HS-27A (cell line): ENCODE measurements at places on chromosomes 11 and 22.

- DNase-seq = no peak
Observed at GRCh38 chr11:84990141-84990540, 637.0 kb downstream of the DLG2 start.

DNA sequence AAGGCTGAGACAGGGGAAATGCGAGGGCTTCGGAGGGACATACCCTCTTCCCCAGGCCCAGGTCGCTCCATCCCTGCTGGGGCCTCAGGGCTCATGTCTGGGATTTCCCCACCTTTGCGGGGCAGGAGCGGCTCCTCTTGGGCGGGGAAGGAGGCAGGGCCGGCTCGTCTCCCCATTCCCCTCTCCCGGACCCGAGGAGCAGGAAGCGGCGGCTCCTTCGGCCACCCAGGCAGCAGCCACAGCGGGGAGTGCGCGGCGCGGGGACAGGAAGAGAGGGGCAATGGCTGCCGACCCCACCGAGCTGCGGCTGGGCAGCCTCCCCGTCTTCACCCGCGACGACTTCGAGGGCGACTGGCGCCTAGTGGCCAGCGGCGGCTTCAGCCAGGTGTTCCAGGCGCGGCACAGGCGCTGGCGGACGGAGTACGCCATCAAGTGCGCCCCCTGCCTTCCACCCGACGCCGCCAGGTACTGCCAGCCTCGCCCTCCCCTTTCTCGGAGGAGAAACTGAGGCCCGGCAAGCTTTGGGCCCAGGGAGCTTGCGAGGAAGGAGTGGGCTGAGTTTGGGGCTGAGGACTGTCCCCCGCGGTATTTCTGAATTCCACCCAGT, at the start of gene ANKK1:
Gene ANKK1 (plus strand): TSS at position 175 of the 607 bp plus-strand sequence. CDS start 106 bp downstream, at position 281.
- DNase-seq = no peak

- no peak for DNase-seq
Observed at GRCh38 chr11:123166071-123166559, 28.9 kb downstream of the CLMP start.

DNA sequence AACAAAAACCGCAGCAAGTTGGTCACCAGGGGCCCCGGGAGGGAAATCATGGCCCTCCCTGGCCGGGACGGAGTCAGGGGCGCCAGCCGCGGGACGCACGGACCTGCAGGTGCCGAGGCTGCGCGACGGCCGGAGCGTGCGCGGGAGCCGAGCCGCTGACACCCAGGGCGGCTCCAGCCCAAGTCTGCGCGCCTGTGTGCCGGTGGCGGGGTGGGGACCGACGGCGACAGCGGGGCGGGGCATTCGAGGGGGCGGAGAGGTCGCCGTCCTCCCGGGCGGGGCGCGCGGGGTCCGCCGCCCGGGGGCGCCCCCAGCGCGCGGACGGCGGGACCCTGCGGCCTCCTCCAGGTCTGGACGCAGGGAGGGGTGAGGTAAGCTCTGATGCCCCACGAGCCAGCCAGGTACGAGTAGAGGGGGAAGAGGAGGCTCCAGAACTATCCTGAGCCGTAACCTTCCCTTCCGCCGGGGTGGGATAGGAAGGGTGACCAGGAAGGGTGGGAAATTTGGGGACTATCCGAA, at the start of gene ESAM:
Gene ESAM (minus strand): TSS at position 186 of the 519 bp plus-strand sequence. CDS start 136 bp downstream, at position 50.
- DNase-seq = no peak

GRCh38 chr11:117950301-117950700, 21.1 kb upstream of the TMPRSS13 start:
- DNase-seq = no peak

DNA sequence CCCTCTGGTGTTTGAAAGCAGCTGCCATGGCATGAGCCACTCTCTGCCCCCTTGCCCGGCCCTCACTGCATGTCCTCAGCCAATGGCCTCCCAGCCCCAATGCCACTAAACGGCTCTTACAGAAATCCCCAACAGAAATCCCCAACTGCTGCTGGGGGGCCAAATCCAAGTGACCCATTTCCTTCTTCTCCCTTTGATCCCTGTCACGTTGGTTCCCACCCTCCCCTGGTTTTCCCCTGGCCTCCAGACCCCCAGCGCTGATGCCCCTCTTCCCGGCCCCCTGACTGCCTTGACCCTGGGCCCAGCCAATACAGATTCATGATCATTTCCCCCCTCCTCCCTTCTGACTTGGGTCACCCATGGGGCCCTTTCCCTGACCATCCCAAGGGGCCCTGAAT, 30.9 kb downstream of the IGLL1 start:
- DNase-seq = no peak

GRCh38 chr11:36016263-36016662, 72.4 kb downstream of the LDLRAD3 start:
- DNase-seq = no peak

DNA sequence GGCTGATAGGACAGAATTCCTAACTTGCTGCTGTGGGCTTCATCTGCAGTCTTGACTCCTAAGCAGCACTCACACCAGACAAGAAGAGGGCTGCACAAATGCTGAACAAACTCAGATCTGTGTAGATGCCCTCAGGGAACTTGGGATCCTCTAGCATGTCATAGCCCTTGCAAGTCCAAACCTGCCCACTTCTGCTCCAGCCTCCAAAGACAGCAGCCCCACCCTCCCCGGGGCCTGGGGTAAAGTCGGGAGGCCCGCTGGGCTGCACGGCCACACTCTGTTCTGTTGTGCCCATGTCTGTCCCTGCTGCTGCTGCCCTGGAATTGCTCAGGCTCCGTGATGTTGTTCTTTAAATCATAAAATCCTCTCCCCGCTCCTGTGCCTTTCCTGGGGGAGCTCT, 28.3 kb downstream of the DRD2 start:
- no peak for DNase-seq

DNA sequence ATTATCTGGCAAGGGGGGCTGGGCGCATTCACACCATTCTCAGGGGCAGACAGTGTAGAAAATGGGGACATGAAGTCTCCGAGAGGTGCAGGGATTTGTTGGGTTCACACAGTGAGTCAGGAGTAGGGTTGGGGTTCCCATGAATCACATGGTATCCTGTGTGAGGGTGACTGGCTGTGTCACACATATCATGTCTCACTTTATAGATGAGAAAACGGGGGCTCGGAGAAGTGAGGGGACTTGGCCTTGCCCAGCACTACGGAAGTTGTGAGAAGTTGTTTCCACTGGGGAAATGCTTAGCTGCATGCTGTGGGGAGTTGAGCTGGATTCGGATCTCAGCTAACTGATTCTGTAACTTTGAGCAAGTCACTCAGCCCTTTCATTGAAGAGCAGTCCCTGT, 4.2 kb downstream of the GAL3ST3 start:
- no peak for DNase-seq

- DNase-seq = no peak
Observed at GRCh38 chr11:126391286-126391954, 35.9 kb downstream of the ST3GAL4 start.

- no peak for DNase-seq
Observed at GRCh38 chr22:47954107-47954506, 1191.7 kb downstream of the TBC1D22A start.

GRCh38 chr11:110317516-110317932, 21.1 kb upstream of the RDX start:
- no peak for DNase-seq

- DNase-seq = no peak
Observed at GRCh38 chr11:131790586-131790985, 420.2 kb downstream of the NTM start.

- DNase-seq = no peak
Observed at GRCh38 chr11:116882386-116882785, 45.0 kb upstream of the APOA1 start.

DNA sequence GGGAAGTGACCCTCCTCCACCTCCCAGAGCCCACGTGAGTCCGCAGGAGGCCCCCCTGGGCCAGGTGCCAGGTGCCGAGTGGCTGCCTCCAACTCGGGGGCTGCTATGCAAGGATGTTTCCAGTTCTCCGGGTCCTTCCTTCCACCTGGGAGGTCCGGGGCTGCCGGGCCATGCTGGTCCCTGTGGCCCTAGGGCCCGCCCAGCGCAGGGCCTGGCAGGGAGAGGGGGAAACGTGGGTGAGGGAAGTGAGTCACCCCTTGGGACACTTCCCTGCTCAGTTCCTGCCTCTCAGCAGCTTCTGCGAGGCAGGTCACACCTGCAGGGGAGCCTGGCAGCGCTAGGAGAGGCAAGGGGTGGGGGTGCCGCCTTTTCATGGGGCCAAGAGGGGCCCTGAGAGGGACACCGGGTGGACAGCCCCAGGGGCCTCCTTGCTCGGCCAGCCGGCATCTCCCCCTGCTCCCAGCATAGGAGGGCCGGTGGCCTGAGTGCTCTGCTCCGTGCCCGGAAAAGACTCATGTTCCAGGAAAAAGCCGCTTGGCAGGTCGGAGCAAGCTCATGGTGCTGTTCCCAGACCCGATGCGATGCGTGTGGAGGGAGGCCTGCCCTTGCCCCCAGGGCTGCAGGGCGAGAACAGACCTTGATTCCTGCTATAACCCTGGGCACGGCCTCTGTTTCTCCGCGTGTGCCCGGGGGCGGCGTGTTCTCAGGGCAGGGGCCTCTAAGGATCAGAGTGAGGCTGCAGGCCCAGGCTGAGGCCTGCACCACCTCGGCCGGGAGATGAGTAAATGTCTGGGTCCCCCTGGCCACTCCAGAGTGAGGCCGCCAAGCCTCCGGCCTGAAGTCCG, 30.3 kb upstream of the WNT7B start:
- no peak for DNase-seq
